Activated naive CD8-positive, alpha-beta T cell treated with anti-CD3 and anti-CD28 coated beads for 36 hours (primary cell): ENCODE measurements at places on chromosomes 5 and 9. TPM values are rescaled to one million over a fixed set of nuclear protein-coding genes. Genes with fewer than 3 reads are reported as not detected.

TRIM7 gene
- 0.68 TPM for total RNA-seq

OR1J2 gene
- not detected for total RNA-seq

SVEP1 gene
- total RNA-seq: not detected

SLC6A7 gene
- total RNA-seq: not detected

ACTBL2 gene
- total RNA-seq: not detected

TAF11L2 gene
- not detected for total RNA-seq

- H3K27me3 ChIP-seq: no peaks in the 10 kb centered on the region
- no peaks in the 10 kb centered on the region for H3K4me1 ChIP-seq
- DNase-seq: no peak
- no peak overlapping the region for H3K27ac ChIP-seq
Observed at GRCh38 chr5:39294736-39295135, 69.6 kb downstream of the C9 start.

DNA sequence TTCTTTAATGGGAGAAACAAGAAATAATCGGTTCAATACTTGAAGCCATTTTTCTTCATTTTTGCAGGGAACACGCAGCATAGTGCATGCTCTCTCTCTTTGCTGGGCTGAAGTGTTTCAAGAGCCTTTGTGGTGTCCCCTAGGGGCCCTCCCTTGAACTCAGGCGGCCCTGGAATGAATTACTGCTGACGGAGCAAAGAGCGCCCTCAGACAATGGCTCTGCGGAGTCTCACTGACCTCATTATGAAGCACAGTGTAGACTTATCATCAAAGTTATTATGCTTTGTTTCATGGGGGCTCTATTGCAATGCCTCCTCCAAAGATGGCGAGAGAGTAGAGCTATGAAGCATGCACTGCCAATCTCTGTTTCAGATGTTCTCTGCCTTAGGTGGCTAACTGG lies 64.8 kb upstream of the ADCY2 start:
- no peak overlapping the region for H3K27ac ChIP-seq
- H3K4me1 ChIP-seq: no peaks in the 10 kb centered on the region
- H3K4me3 ChIP-seq: no peak overlapping the region
- no peak for DNase-seq

GRCh38 chr9:121648799-121649198 lies 2.6 kb upstream of the DAB2IP start:
- H3K27ac ChIP-seq: no peak overlapping the region
- peaks cover 47% of the 10 kb centered on the region for H3K27me3 ChIP-seq
- no peak for DNase-seq
- H3K4me1 ChIP-seq: peaks cover 14% of the 10 kb centered on the region
- H3K36me3 ChIP-seq: no peaks in the 10 kb centered on the region

DNA sequence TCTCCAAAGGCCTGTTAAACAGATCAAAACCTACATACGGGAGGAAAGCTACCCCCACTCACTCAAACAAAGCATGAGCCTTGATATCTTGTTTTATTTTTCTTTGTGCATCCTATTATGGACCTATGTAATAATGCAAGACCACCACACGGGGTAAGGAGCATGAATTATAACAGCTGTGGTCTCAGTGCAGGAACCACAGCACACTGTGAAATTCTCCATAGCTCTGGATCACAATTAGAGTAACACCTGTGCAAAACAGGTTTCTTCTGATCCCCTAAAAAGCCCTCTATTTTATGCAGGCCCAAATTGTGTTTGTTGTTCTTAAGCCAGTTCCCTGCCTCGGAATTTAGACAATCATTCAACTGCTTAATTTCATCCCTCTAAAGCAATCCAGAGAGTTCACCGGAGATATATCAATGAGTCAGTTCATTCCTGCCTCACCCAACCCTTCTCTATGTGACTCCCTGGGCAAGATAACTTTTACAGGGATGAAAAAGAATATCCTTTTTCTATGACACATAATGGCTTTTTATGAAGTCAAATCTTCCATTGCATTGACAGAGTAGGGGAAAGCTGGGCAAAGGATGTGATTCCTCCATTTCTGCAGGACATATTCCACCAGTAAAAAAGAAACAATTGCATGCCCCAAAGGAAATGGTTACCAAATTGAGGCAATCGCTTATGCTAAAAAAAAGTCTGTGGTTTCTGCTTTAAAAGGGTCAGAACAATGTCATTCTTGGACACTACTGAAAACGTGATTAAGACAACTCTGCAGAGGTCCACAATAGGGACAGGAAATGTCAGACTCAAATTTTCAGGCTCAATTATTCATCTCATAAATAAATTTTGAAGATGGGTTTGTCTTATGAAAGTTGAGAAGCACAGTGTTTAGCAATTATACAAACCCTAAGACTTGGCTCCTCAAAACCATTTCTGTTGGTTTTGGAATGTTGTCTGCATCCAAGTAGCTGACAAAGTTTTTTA lies 41.6 kb upstream of the FST start:
- no peaks in the 10 kb centered on the region for H3K4me1 ChIP-seq
- H3K4me3 ChIP-seq: no peak overlapping the region
- peaks cover 3% of the 10 kb centered on the region for H3K27me3 ChIP-seq
- DNase-seq: no peak
- no peaks in the 10 kb centered on the region for H3K36me3 ChIP-seq
- no peak overlapping the region for H3K27ac ChIP-seq

DNA sequence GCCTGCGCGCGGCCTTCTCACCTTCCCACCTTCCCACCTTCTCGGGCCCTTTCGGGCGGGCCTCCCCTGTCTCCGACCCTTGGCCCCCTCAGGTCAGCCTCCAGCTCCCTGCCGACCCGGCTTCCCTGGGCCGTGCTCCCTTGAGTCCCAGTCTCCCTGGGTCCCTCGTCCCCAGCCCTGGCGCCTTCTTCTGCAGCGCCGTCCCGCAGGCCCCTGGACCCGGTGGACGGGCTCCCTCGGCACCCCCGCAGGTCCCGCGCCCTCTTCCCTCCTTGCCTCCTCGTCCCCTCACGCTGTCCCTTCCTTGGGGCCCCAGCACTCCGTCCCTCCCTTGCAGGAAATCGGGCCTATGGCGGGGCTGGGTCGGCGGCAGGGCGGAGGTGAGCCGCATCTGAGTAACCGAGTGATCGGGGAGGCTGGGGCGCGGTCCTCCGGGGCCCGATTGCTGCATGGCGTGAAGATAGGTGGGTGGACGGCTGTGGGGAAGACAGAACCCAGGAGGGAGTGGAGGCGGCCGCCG lies 7.6 kb downstream of the ARPC5L start:
- peaks cover 55% of the 10 kb centered on the region for H3K36me3 ChIP-seq
- peaks cover 40% of the 10 kb centered on the region for H3K4me1 ChIP-seq
- H3K27ac ChIP-seq: peak overlapping the region; percentile 98

- H3K4me1 ChIP-seq: no peaks in the 10 kb centered on the region
- DNase-seq: no peak
- H3K4me3 ChIP-seq: no peak overlapping the region
- peaks cover 13% of the 10 kb centered on the region for H3K36me3 ChIP-seq
- no peaks in the 10 kb centered on the region for H3K27me3 ChIP-seq
- H3K27ac ChIP-seq: no peak overlapping the region
Observed at GRCh38 chr9:97124256-97124655, 85.3 kb upstream of the CTSV start.

GRCh38 chr5:1386274-1386717 lies 41.4 kb upstream of the CLPTM1L start:
- peak overlapping the region; percentile 90 for H3K4me3 ChIP-seq
- H3K27me3 ChIP-seq: no peaks in the 10 kb centered on the region
- H3K4me1 ChIP-seq: peaks cover 13% of the 10 kb centered on the region
- peak overlapping the region; percentile 90 for H3K27ac ChIP-seq
- DNase-seq: peak; percentile 62

DNA sequence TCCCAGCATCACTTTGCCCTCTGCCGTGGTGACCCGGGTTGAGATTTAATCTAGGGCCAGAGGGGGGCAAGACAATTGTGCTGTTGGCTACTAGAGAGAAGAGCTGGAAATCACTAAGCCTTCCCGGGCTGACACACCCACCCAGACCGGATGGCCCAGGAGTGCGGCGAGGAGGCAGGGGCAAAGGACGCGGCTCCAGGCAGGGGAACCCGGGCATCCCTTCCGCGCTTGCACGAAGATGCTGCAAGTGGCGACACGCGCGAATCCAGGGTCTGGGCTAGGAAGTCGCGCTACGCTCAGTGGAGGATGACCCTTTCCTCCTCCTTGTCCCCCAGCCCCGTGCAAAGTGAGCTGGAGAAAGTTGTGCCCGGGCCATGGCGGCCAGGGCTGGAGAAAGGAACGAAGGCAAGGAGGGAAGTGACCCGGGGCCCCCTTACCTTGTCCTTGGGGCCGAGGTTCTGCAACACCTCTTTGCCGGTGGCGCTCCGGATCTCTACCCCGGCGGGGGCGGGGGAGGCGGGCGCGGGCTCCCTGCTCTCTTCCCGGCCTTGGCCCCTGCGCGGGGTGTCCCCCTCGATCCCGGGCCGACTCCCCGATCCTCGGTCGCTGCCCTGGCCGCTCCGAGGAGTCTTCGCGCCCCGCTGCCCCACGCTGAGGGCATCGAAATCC lies 693 bp downstream of the DPYSL3 start:
- peaks cover 3% of the 10 kb centered on the region for H3K4me1 ChIP-seq
- H3K4me3 ChIP-seq: no peak overlapping the region
- H3K27me3 ChIP-seq: peaks cover 43% of the 10 kb centered on the region
- no peak for DNase-seq
- H3K36me3 ChIP-seq: no peaks in the 10 kb centered on the region
